ENCODE measurements at places on chromosomes 12 and 14.

DNA sequence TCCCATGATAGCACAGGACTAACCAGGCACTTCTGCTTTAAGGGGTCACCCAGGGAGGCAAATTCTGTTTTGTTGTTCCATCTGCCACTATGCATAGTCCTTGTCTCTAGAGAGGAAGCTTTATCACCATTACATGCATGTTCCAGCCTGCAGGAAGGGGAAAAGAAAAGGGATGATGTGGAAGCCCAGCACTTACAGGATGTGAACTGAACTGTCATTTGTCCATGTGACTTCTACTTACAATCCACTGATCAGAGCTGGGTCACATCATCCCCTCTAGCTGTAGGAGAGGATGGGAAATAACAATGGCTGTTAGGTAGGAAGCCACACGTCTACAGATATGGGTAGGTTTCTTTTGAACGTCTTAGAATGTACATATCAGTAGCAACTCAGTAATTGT is 203.1 kb downstream of the PTPRO start:
- no peak for DNase-seq

DNA sequence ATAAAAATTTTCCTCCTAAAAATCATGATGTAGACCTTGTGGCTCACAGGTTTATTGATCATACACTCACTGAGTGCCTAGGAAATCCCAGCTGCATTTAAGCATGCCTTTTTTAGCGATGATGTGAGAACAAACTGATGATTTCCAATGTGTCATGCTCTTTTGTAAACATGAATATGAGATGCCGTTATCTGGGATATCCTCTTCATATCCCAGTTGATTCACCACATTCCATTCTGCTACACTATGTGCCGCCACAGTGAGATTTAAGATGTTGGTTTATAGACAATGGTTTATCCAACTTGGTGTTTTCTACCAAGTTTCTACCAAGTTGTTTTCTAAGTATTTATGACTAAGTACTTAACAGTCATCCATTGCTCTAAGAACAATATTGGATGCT is 5.2 kb downstream of the OR4E1 start:
- no peak for DNase-seq

GRCh38 chr12:76398106-76398505 is 49.9 kb upstream of the BBS10 start:
- no peak for DNase-seq

GRCh38 chr14:59832653-59833294 is 37.8 kb downstream of the RTN1 start:
- no peak for DNase-seq

GRCh38 chr12:53564941-53565340 is 57.7 kb upstream of the NPFF start:
- DNase-seq: no peak

DNA sequence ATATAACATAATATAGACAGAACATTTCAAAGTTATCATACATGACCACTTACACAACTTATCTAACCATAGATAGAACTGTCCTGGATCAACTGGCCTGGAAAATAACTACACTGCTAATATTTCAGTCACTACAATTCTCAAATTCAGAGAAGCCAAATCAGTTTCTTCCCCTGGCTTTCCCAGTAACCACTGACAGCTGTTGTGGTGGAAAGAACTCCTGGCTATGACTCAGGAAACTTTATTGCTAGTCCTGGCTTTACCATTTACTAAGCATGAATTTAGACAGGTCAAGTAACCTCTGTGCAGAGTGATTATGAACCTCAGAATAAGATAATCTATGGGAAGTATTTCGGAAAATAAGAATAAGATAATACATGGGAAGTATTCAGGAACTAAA is 244.9 kb upstream of the DIO2 start:
- DNase-seq: no peak

GRCh38 chr14:57863471-57863870 is 2.4 kb downstream of the SLC35F4 start:
- DNase-seq: no peak

DNA sequence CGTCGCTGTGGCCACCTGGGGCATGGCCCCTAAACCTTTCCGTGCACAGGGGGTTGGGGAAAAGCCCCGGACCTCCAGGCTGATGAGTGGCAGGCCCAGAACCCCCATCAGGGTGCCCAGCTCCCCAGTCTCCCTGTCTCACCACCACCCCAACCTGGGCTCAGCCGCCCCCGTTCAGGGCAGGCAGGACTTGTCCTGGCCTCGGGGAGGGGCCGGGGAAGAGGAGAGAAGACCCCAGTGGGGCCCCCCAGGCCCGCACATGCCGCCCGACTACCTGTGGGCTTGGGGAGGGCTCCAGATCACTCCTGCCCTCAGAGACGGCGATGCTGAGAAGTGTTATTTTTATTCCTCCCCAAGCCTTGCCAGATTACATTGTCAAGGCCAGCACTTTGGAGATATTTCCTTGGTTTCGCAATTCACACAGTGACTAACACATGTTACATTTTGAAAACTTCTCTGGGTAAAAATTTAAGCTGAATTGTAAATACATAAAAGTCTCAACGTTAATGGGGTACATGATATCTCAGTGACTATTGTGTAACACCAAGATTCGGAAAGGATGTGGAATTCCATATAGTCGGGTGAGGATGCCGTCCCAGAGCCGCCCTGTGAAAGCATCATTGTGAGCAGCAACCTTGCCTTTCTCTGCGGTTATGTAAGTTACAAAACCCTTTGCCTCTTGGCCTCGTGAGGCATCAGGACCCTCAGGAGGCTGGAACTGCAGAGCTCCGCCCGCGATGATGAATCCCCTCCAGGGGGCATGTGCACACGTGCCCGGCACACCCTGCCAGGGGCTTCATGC is 85.6 kb upstream of the DIO3 start:
- no peak for DNase-seq

- DNase-seq: no peak
Observed at GRCh38 chr12:83932011-83932410, 980.6 kb downstream of the SLC6A15 start.

GRCh38 chr12:559906-560455 is 100.2 kb downstream of the B4GALNT3 start:
- DNase-seq: no peak

DNA sequence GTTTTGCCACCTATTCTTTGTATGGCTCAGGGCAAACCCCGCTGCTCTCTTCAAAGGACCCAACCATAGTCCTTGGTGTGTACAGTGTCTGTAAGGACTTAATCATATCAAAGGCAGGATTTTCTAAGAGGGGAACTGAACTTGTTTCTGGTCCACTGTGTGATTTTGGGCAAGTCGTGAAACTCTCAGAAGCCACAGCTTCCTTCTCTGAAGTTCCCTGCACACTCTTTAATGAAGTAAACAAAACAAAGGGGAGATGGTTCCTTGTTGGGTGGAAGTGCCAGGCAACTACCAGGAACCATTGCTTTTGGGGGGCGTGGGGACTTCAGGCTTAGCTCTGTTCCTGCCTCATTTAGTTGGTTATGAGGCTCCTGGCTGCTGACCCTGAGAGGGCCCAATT is 152.4 kb downstream of the VRK1 start:
- DNase-seq: no peak

DNA sequence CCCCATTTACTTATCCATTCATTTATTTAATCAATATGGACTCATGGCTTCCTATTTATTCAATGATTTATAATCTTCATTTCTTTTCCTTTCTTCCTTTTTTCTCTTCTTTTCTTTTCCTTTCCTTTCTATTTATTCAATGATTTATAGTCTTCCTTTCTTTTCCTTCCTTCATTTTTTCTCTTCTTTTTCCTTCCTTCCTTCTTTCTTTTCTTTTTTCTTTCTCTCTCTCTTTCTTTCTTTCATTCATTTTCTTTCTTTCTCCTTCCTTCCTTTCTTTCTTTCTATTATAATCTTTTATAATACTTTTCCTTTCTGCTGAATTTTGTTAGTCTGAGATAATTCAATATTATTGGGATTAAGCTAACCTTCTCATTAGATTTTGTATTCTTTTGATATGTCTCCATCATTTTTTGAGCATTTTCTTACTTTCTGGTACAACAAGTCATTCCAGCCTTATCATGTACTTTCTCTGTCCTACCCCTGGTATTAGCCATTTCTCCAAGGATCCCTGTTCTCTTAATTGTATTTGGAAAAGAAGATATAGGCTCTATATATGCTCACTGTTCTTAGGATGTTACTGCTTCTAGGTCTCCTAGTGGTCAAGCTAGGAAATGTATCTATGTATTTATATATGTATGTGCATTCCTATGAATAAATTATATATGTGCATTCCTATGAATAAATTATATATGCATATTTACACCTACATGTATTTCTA is 12.1 kb downstream of the LACRT start:
- no peak for DNase-seq

All from stimulated activated CD8-positive, alpha-beta memory T cell treated with anti-CD3 and anti-CD28 coated beads, Interleukin-4, amount 100 ng/mL, for 48 hours (primary cell).